Activated CD4-positive, alpha-beta memory T cell treated with anti-CD3 and anti-CD28 coated beads, Interleukin-2, amount 10 ng/mL, durations not matched to agents 7 days and 5 days (primary cell): ENCODE measurements at places on chromosomes 4 and X.

DNA sequence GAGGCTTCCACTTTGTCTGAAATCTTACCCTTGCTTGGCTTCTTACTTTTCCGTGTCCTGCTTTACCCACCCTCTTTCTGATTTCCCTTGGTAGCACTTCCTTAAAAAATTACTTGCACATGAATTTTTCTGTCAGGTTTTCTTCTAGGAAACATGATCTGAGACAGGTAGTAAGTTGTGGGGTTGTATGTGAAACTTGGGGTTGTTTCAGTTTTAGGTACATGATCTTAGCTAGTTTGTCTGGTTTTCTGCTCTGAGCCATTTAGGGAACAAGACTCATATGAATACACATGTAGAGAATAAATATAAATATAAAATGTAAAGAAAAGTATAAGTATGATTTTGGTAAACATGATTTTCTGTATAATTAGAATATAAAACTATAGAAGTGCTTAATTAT, 17.4 kb upstream of the ARMCX2 start:
- DNase-seq, result no peak

GRCh38 chr4:104989371-104989770, 157.3 kb upstream of the TET2 start:
- no peak for DNase-seq

- DNase-seq, result no peak
These were observed 204.9 kb downstream of the GBA3 start for GRCh38 chr4:22897520-22898108.

DNA sequence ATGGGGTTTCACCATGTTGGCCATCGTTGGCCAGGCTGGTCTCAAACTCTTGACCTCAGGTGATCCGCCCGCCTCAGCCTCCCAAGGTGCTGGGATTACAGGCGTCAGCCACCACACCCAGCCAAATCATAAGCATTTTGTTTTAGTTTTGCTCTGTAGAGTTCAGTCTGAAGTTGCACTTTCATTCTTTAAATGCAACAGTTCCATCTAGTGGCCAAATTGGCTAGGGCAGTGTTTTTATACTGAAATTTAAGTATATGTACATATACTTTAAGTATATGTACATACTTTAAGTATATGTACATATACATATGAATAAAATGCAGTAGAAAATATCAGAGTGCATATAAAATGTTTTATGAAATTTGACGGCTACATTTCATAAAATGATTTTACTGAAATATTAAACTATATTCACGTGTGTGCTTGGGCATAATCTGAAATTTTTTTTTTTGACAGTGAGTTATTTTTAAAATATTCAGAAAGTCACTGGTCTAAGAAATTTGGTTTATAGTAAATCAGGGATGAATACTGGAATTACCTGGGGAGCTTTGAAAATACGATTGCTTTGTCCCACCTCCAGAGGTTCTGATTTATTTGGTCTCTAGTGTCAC, 145.5 kb downstream of the NWD2 start:
- DNase-seq, result peak; percentile 18

GRCh38 chr4:79181190-79181589, 144.7 kb downstream of the NAA11 start:
- DNase-seq, result no peak

GRCh38 chr4:91243132-91243531, 1060.6 kb upstream of the GRID2 start:
- no peak for DNase-seq

- no peak for DNase-seq
These were observed 254.2 kb upstream of the NWD2 start for GRCh38 chr4:36990128-36990872.

- DNase-seq, result no peak
These were observed 63.1 kb downstream of the COX18 start for GRCh38 chr4:73006286-73006990.

DNA sequence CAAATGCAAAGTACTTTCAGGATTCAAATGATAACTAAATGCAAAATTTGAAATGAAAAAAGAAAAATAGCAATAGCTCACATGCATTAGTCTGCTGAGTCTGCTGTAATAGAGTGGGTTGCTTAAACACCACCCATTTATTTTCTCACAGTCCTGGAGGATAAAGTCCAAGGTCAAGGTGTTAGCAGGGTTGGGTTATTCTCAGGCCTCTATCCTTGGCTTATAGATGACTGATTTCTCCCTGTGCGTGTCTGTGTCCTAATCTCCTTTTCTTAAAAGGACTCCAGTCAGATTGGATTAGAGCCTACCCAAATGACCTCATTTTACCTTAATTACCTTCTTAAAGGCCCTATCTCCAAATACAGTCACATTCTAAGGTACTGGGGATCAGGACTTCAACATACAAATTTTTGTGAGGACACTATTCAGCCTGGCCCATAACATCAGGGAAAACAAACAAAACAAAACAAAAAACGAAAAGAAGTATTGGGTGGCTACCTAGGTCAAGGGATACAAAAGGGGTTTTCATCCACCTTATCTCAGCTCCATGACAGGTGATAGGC, 6.3 kb upstream of the TBL1X start:
- no peak for DNase-seq

- DNase-seq, result no peak
These were observed 204.8 kb upstream of the NUDT6 start for GRCh38 chr4:123127218-123127617.

DNA sequence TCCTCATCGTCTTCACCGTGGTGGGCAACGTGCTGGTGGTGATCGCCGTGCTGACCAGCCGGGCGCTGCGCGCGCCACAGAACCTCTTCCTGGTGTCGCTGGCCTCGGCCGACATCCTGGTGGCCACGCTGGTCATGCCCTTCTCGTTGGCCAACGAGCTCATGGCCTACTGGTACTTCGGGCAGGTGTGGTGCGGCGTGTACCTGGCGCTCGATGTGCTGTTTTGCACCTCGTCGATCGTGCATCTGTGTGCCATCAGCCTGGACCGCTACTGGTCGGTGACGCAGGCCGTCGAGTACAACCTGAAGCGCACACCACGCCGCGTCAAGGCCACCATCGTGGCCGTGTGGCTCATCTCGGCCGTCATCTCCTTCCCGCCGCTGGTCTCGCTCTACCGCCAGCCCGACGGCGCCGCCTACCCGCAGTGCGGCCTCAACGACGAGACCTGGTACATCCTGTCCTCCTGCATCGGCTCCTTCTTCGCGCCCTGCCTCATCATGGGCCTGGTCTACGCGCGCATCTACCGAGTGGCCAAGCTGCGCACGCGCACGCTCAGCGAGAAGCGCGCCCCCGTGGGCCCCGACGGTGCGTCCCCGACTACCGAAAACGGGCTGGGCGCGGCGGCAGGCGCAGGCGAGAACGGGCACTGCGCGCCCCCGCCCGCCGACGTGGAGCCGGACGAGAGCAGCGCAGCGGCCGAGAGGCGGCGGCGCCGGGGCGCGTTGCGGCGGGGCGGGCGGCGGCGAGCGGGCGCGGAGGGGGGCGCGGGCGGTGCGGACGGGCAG, 792 bp downstream of the ADRA2C start:
- no peak for DNase-seq

DNA sequence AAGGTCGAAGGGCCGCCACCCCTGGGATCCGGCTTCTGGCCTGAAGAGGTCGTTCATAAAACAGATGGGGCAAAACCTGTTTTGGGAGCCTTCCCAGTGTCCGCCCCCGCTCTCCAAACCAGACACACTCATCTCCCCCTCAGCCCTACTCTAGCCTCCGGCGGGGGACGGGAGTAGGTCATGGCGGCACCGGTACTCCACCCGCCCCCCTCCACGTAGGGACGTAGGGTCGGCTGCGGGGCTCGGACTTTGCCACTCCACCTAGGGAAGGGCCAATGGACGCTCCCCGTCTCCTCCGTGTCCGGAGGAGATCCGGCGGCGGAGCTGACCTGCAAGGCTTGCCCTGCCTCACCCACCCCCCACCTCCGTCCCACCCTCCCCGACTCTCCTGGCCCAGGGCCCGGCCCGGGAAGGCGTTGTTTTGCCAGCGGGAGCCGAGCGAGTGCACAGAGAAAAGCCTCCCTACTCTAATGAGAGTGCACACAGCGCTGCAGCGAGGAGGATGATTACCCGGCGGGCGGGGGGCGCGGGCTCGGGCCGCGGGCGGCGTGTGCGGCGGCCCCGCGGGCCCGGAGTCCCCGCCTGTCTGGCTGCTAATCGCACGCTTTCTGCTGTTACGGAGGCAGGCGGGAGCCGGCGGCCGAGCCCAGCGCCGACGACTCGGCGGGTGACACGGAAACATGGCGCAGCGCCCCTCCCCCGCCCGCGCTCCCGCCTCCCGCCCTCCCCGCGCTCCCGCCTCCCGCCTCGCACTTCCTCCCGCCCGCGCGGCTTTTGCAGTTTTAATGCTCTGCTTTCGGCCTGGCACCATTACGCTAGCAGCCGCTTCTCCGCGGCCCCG, 8.3 kb upstream of the BCOR start:
- peak; percentile 75 for DNase-seq
